ENCODE measurements at places on chromosomes 2 and 18.
A peak's percentile ranks its signal among the peaks of the same experiment; 100 is the strongest.

DNA sequence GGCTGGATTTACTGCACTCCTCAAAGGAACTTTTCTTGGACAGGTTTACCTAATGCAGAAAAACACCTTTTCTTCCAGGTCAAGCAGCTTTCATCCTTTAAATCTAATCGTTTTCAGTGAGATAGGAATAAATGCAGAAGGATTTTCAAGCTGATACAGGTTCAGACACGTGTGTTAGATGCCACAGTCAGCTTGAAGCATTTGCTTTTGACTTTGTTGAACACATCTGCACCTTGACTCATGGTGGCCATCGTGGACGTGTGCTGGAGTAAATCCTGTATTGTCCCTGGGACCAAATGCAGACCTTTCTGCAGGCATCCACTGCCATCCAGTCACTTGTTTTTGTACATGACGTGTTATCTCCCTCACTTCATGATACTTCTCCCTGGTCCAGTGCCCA is 61.9 kb downstream of the KLHL29 start:
- no peak for DNase-seq

- peak; percentile 32 for DNase-seq
Observed at GRCh38 chr2:100730290-100730868, 89.6 kb upstream of the NPAS2 start.

GRCh38 chr2:37338933-37339332 is 5.5 kb upstream of the QPCT start:
- no peak for DNase-seq

GRCh38 chr2:130241041-130241707 is 42.9 kb upstream of the TUBA3E start:
- no peak for DNase-seq
